SK-N-DZ (cell line): ENCODE measurements at places on chromosomes 2 and 18.

- DNase-seq, result no peak
These were observed 154.4 kb downstream of the VWC2L start for GRCh38 chr2:214565246-214565645.

- peak; percentile 40 for DNase-seq
These were observed 53.3 kb upstream of the TUBA3E start for GRCh38 chr2:130251535-130251872.

DNA sequence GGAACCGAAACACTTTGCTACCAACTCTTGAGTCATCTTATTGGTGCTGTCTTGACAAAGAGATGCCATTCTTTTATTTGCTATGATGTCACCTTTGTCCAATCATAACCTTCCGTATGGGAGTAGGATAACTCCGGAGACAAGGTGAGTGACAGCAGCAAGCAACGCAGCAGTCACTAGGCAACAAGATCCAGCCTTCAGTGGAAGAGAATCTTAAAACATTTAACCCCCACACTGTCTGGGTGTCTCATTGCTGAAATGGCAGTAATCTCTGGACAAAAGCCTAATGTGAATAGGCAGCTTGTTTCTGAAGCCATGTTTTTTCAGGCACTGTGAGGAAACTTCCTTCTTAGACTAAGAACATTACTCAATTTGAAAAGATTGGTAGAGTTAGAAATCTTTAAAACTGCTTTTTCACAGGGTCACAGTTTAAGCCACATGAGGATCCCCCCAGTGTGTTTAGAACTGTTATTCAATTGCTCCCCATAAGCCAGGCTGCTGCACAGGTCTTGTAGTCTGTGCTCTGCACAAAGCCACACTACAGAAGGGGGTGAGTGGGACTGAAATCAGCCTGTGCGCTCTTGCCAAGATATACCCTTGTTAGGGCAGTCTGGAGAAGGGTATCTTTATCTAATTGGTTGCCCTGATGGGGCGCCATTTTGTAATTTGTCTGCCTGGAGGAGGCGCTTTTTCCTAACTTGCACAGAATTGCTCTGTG lies 131.5 kb upstream of the STON1 start:
- DNase-seq, result peak; percentile 56

DNA sequence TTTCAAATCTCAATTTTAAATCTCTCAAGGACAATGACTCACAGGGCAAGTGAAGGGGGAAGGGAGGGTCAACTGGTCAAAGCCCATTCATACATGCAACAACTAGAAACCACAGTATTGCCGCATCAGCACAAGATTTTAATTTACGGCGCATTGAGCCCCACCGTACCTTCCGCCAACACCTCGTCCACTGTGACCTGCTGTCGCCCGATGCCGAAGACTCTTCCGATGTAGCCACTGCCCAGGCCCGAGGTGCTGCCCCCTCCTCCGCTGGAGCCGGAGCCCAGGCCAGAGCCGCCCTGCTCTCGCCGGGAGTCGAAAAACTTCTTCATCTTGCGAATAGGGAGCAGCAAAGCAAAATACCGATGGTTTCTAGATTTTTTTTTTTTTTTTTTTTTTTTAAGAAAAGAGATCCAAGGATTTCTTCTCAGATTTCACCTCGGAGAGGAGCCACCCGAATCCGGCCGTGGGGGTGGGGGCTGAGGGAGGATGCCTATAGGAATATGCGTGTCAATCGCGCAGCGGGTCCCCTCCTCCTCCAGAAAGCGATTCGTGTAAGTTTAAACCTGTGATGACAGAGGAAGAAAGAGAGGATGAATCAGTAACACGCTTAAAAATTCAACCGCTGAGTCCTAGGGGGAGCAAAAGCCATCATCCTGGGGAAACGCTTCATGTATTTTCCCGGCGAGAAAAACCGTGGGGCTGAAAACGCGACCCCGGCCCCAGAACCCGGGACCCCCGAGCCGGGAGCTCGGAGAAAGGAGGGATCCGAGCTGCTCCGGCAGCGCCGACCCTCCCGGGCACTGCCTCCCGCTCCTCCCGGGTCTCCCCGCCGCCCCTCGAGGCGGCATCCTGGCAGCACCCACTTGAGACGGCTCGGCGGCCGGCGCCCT lies 584 bp downstream of the AAK1 start:
- peak; percentile 40 for DNase-seq

GRCh38 chr2:28492282-28492681 lies 3.6 kb upstream of the PLB1 start:
- no peak for DNase-seq

- DNase-seq, result no peak
These were observed 180.1 kb upstream of the APCDD1 start for GRCh38 chr18:10274301-10274700.

DNA sequence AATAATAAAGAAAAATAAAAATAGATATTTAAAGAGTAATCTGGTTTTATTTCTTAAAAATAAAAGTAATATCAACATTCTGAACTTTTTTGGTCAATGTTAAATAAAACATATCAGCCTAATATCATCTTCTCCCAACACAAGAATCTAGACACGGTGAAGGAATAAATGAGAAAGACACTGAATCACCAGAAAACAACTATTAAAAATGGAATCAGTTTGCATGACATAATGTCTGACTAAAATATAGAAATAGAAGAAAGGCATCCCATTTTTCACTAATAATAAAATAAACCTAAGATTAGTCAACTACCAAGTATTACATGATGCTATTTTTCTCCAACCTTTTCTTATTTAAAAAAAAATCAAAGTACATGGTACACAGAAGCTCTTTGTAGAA lies 30.8 kb upstream of the TNFAIP6 start:
- no peak for DNase-seq

GRCh38 chr2:242065426-242065825 lies 195.9 kb downstream of the RTP5 start:
- no peak for DNase-seq

DNA sequence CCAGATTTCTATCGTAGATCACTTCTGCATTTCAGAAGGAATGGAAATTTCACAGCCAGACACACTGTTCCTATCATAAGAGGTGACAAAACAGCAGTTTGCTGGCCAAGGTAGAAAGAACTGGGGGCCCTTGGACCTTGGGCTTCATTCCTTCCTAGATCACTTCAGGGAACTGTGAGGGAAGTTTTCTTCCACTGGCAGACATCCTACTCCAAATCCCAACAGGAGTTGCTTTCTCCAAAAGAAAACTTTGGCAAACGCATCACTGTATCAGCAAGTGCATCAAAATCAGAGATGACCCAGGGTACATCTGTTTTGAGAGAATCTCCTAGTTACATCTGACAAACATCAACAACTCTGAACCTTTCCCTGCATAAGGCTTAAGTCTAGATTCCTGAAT lies 348.4 kb upstream of the KLHL29 start:
- no peak for DNase-seq

DNA sequence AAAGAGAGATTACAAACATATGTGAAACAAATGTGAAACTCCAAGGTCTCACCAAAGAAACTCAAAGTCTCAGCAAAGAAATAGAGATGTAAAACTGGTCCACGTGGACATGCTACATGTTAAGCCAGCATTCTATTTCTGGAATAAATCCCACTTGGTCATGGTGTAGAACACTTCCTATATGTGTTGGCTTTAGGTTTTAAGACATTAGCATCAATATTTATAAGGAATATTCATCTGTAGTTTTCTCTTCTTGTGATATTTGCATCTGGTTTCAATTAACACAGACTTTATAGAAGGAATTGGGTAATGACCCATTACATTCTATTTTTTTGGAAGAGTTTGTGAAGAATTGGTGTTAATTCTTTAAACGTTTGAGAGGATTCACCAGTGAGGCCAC lies 133.1 kb downstream of the COPS8 start:
- no peak for DNase-seq

- DNase-seq, result no peak
These were observed 5.0 kb downstream of the RBKS start for GRCh38 chr2:27885234-27885633.

GRCh38 chr2:174395969-174396630 lies 570 bp downstream of the SCRN3 start:
- no peak for DNase-seq

- DNase-seq, result no peak
These were observed 25.8 kb downstream of the IMPA2 start for GRCh38 chr18:12007063-12007462.

GRCh38 chr18:57077786-57078552 lies 68.9 kb upstream of the BOD1L2 start:
- DNase-seq, result no peak

DNA sequence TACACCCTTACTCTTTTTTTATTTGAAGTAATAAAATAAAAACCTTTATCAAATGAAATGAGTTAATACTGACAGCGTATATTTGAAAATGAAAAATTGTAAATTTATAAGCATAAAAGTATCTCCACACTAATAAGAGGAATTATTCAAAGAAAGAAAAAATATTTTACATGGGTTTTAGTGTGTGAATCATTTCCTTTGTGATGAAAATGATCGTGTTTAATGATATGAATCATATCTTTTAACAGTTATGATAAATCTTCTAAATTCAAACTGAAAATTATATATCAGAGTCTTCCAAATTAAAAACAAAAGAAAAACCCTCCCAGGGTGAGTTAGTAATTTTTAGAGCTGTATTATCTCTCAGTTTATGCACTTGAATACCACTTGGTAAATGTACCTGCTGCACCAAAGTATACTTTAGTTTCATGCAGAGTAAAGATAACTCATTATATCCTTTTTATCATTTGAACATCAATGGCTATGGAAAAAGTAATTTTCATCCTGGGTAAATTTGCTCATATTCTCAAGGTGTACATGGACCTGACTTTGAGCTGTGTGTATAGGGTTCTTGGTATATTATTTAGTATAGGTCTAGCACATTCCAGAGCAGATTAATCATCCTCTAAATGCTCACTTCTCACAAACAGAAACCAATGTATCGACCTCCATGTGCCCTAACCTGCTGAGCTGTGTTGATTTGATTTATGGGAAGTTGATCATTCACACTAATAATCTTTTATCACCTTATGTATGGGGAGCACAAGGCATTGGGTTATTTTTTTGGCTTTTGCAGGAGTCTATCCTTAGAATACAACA lies 98.7 kb upstream of the VWC2L start:
- no peak for DNase-seq

DNA sequence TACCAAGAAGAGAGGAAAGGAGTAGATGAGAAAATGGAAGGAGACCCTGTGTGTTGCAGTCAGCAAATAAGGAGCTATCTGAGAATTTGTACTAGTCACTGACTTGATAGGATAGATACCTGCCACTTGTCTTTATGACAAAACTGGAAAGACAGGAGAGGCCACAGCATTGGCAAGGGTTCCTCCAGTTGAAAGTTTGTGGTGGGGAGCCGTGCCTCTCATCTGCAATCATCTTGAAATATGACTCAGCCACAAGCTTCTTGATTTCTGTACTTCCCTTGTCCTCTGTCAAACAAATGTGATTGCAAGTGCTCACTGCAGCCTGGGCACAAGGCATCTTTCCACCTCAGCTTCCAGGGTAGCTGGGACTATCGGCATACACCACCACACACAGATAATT lies 99.1 kb downstream of the GREB1L start:
- no peak for DNase-seq

- no peak for DNase-seq
These were observed 51.8 kb downstream of the PMAIP1 start for GRCh38 chr18:59951591-59951990.

DNA sequence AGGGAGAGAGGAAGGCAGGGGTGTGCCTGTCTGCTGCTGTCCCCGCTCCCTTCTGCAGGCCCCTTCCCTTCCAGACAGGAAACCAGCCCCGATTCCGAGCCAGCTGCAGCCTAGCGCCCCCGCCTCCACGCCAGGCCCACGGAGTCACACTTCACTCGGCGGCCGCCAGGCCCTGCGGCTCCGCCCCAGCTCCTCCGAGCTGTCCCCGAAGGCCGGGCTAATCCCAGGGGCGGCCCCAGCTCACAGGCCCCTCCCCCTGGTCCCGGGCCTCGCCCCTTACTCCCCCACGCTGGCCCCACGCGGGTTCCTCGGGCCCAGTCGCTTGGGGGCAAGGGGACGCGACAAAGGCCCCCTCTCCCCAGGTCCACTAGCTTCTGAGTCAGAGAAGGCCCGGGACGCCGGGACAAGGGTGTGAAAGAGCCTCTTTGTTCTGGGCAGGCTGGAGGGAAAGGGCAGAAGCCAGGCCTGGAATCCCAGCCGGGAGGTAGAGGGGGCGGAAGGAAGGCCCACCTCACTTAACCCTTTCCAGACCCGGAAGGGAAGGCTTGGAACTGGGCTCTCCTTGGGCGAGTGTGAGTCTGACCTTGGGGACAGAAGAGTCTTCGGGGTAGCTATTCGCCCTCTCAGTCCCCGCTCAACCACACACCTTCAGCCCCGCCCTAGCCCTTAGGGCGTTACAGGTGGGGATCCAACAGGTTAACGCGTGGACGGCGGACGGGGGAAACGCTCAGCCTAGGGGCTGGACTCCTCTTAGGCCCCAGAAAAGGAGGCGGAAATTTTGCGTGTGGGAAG lies 1.2 kb downstream of the RTKN start:
- peak; percentile 92 for DNase-seq

GRCh38 chr2:217821536-217822147 lies 181.2 kb downstream of the TNS1 start:
- no peak for DNase-seq

- no peak for DNase-seq
These were observed 860.6 kb upstream of the ZEB2 start for GRCh38 chr2:145380436-145381017.

GRCh38 chr2:215104226-215104625 lies 34.2 kb downstream of the ABCA12 start:
- DNase-seq, result no peak

DNA sequence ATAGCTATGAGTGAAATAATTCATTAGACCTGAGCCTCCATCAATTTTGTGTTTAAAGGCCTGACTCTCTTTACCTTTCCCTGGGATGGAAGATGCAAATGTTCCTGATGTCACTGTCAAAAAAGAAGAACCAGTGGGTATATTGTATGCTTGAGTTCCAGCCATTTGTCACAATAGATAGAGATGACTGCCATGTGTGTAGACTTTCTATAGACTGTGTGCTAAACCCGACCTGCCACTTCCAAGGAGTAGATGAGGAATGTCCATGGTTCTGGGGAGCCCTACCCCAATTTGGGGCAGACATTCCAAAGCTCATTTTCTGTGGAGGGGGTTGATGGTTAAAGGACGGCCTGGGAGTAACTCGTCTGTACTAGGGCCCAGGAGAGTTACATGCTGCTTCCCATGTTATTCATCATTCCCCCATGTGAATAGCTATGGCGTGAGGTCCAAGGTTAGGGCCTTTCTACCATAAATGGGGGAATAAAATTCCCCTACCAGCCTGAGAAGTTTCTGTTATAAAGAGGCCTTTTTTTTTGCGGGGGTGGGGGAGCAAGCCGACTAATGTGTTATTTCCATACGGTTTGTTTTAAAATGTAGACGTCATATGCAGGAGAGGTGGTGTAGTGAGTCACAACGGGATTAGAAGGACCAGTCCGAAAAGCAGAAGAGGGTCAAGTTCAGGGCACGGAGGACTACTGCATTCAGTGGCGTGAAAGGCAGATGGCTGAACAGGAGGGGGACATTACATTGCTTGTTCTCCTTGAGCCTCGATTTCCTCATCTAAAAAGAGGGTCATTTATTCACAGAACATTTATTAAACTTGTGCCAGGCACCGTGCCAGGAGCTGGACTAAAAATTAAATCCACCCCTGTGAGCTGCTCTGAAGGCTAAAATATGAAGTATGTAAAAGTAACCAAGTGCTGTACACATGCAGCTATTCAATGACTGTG lies 24.0 kb downstream of the IL1B start:
- DNase-seq, result no peak

- no peak for DNase-seq
These were observed 59.9 kb downstream of the INPP4A start for GRCh38 chr2:98504381-98505109.
